ENCODE measurements at places on chromosomes 2 and 18.

- peak; percentile 64 for DNase-seq
Observed at GRCh38 chr2:168896783-168897182, 4.3 kb upstream of the G6PC2 start.

GRCh38 chr2:100632037-100632436 lies 69.2 kb downstream of the PDCL3 start:
- DNase-seq = no peak

GRCh38 chr18:65567372-65567771 lies 183.4 kb upstream of the CDH7 start:
- DNase-seq = no peak

- DNase-seq = peak; percentile 98
Observed at GRCh38 chr2:29000481-29000880, 19.4 kb downstream of the TOGARAM2 start.

DNA sequence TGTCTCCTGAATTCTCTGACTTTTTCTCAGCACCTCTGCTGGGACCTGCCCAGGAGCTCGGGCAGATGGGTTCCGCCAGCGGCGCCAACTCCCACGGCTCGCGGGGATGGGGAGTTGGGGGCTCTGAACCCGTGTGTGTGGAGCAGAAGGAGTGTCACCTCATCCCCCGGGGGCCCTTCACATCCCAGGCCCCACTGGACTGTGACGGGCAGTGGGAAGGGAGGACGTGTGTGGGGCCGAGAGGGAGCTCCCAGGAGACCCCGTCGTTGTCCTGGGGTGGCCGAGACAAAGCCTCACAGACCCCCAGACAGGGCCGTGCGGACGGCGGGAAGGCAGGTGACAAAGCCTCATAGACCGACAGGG lies 130.0 kb upstream of the CTDP1 start:
- no peak for DNase-seq

DNA sequence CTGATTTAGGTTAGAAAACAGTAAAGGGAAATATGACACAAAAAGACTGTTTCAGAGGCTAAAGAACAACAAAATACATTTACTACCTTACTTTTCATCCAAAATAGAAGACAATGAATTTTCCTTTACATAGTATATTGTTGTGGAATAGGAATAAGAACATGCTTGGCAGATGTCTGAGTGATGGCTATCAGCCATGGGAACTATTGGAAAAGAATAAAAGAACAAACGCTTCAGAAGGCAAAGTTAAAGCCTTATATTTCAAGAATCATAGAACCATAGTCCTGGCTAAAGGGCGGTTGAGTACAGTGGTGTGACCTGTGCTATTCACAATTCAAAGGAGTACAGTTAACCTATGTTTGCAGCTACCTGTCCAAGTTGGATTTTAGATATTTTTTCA lies 73.9 kb upstream of the NRXN1 start:
- DNase-seq = no peak

DNA sequence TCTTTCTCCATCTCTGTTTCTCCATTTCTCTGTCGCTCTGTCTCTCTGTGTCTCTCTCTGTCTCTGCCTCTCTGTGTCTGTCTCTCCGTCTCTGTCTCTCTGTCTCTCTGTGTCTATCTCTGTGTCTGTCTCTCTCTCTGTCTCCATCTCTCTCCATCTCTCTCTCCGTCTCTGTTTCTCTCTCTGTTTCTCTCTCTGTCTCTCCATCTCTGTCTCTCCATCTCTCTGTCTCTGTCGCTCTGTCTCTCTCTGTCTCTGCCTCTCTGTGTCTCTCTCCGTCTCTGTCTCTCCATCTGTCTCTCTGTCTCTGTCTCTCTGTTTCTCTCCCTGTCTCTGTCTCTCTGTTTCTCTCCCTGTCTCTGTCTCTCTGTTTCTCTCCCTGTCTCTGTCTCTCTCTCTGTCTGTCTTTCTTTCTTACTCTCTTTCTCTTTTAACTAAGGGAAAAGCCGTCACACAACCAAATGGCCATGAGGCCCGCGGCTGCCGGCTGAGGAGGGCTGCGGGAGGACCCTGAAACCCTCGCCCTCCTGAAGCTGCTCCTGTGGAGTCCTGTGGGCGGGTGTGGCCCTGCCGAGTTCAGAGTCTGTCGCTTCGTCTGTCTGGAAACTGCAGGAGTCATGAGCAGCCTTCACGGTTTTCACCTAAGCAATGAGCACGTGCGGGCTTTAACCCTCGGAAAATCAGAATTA lies 29.3 kb downstream of the NFATC1 start:
- no peak for DNase-seq

DNA sequence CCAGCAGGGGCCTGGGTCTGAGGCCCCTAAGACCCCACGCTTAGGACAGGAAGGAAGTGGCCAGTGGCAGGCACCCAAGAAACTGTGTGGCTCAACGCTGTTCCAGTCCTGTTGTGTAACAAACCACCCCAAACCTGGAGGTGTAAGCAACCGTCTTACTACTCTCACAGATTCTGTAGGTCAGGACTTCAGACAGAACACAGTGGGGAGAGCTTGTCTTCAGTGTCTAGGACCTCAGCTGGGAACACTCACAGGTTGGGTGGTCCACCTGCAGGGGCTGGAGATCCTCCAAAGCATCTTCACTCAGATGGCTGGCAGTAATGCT lies 123.0 kb downstream of the KLHL29 start:
- DNase-seq = peak; percentile 82

GRCh38 chr2:232598293-232598692 lies 35.1 kb upstream of the EFHD1 start:
- DNase-seq = no peak

DNA sequence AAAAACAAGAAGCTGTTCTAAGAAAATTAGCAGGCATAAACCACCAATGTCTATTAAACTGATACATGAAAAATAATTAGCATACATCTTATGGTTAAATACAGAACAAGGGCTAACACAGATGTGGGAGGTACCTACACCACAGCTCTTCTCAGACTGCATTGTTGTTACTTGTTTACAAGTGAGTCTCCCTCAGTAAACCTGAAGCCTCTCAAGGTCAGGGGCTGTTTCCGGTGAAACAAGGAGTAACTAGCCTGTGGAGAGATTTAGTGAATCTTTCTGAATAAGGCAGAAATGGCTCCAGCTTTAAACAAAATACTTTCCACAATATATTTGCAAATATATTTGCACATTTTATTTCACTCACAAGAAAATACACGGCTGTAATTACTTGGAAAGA lies 244.0 kb downstream of the FIGN start:
- no peak for DNase-seq

DNA sequence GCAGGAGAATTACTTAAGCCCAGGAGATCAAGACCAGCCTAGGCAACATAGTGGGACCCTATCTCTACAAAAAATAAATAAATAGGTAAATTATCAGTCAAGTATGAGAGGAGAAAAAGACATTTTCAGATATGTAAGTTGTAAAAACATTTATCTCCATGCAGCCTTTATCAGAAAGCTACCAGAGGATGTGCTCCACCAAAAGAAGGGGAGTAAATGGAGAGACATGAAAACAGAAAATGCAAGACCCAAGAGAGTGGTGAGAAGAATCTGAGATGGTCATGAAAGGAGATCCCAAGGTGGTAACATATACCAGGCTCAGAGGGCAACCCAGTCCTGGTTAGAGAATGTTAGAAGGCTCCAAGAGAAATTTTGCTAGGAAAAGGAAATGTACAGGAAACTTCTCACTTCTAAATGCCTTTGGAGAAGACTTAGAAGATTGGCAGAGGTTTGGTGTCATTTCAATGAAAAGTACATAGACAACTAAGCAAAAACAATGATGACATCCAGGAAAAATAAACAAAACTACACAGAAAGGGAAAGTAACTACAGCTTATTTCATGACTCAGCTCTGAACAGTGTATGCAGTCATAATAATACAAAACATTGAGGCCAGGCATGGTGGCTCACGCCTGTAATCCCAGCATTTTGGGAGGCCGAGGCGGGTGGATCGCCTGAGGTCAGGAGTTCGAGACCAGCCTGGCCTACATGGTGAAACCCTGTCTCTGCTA lies 19.5 kb downstream of the CIB4 start:
- DNase-seq = no peak

DNA sequence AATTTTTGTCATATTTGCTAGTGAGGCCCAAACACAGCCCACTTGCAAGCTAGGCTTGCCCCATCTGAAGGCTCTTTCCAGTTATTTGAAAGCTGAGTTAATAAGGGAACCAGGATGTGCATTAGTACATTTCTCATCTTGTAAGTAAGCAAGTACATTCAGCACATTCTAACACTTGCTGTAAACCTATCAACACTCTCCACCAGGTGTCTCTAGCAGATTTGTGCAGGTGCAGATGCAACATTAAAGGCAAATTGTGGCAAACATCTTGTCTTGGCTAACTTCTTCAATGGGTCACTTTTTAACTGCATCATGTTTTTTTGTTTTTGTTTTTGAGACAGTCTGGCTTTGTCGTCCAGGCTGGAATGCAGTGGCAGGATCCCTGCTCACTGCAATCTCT lies 25.3 kb upstream of the MFSD6 start:
- DNase-seq = peak; percentile 35

GRCh38 chr2:9846554-9846953 lies 3.3 kb downstream of the TAF1B start:
- DNase-seq = no peak

DNA sequence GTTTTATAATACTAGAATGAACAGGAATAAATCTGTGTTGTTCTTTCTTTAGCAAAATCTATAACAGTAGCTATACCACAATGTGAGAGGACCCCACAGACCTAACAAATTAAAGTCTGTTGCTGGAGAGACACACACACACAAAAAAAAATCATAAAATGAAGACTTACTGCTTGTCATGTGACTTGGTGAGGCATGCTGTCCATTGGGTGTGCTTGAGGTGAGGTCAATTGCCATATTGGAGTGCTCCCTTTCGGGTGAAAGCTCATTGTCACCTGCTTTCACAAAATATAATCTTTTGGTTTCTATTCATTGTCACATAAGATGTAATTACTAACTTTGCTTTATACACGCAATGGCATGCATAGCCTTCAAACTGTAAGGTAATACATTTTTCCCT lies 3.9 kb downstream of the IKZF2 start:
- DNase-seq = no peak

GRCh38 chr2:8224347-8225190 lies 457.3 kb upstream of the ID2 start:
- DNase-seq = no peak

DNA sequence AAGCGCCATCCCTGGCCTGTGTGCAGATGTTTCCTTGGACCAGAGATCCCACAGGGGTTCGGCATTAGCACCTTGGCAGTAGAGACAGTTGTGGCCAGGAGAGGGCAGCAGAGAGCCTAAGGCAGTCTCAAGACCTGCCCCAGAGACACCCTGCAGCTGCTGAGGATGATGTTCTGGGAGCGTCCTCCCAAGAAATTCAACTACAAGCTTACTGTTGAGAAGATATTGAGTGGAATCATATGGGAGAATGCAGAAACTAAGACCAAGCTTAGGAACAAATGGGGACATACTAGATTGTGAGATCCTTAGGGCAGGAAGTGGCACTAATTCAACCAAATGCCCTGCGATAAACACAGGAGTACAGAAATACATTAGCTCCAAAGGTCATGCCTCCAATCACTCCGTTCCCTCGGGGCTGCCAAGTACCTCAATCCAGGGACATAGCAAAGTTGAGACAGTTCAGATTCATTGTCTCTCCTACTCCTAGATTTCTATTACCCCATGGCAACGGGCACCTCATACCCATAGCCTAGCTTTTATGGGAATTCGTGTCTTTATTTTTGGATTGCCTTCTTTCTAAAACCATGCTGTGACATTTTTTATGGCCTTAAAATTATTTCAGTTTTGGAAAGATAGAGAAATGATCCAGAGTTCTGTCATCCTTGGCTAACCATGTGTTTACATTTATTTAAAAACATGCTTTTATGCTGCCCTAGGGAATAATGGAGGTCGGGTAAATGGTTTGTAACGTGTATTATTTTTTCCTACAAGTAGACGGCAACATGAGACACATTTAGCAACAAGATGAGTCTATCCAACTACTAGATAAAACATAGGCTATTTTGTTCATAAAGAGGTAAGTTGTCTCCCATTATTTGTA lies 2.2 kb upstream of the ERMN start:
- peak; percentile 69 for DNase-seq

DNA sequence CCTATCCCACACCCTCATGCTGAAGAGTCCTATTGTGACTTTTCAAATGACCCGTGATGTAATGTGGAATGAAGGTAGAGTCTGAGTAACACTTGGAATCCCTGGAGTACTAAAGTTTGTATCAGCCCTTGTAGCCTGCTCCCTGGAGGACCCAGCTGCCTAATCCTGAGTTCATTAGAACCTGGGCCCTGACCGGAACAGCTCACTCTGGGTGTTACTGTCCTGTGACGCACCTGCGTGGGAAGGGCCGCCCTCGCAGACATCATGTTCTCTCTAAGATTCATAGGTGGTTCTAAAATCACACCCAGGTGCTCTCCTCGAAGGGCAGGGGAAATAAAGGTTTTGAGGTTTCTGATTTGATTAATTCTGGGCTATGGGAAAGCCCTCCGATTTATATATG lies 62.3 kb downstream of the NCK2 start:
- no peak for DNase-seq

GRCh38 chr2:203763241-203763937 lies 57.0 kb downstream of the CD28 start:
- no peak for DNase-seq

DNA sequence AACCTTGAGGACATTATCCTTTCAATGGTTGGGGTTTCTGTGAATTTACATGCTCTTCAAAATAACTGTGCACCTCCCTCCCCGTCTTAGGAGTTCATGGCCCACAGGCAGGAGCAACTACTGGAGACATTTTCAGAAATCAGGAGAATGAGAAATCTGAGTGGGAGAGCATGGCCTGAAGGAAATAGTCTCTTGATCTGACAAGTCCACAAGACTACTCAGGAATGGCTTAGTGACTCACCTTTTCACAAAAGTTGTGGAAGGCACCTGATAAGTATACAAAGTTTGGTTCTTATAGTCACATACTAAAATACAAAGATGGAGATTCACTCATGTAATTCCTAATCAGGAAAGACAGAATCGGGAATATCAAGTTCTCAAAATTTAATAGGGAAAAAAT lies 83.6 kb upstream of the NCKAP5 start:
- no peak for DNase-seq

DNA sequence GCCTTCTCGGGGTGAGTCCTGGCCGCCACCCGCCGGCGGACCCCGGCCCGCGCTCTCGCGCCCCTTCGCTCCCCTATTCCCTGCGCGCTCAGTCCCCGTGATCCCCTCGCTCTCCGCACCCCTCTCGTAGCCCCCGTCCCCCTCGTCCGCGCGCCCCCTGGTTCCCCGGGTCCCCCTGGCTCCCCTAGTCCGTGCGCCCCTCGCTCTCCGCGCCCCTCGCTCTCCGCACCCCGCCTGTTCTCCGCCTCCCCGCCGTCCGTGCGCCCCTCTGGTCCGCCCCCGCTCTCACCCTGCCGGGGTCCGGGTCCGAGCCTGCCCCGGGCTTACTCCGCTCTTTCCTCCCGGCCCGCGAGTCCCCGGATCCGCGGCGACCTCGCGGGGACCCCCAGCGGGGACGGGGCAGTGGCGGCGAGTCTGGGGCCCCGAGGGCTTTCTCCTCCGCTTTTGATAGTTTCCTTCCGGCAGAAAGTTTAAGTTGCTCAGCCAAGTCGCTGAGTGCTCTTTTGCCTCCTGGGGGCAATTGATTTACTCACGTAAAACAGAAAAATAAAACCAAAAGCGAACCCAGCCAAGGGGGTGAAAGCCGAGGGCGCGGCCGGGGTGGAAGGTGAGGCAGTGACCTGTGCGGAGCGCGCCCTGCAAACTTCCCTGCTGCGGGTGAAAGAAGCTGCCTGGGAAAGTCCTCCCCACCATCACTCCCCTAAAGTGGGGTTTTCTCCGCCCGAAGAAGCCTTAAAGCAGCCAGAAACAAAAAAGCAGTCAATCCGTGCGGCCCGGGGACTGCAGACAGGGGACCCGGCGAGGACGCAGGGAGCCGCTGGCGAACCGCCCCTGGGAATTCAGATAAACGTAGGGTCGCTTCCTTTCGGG lies 568 bp downstream of the RAB31 start:
- no peak for DNase-seq

All from MV-4-11 (cell line).